EH (cell line): ENCODE measurements at places on chromosomes 2 and 18.

DNA sequence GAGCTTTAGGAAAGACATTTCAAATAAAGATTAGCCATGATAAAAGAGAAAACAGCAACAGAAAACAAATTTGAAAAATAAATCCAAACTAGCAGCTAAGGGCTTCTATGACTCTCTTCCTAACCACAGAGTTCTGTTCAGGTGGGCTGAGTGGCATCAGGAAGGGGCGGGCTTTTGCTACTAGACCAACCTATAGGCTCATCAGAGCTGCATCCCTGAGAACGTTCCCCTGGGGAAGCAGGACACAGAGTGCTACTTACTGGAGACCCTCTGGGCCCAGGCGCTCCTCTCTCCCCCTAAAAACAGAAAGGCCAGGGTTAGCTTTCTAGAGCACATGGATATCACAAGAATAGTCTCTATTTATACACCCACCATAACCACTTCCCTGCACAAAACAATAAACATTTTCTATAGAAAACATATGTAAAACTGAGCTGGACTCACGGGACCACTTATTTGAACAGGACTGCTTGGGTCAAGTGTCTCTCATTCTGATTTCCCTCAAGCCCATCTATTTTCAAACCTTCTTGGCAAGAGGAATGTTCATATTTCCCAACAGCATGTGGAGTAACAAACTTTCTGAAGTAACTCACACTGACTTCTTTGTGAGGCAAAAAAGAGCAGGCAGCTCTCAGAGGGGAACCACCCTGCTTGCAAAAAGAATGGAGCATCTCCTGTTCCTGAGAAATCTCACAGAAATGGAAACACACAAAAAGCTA, 78.9 kb upstream of the LMAN1 start:
- no peak for DNase-seq

DNA sequence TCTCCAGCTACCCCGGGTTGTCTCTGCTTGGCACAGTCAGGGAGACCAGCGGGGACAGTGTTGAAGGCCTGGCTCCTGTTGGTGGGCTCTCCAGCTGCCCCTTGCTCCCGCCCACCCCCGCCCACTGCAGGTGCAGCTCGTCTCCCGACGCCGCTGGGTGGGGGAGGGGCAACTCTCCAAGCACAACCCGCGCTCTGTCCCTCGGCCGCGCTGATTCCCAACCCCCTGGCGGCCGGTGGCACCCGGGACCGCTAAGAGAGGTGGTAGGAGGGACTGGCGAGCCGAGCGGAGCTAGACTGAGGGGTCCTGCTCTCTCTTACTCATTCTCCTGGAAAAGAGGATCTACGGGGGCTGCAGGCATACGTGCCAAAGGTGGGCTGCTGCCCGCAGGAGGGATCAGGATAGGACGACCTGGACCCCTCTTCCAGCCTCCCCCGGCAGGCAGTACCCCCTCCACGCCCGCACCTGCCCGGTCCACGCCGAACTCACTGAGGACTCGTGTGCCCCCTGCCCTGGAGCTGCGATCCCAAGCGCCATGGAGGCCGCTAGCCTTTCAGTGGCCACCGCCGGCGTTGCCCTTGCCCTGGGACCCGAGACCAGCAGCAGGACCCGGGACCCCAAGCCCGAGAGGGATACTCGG, 44.5 kb downstream of the DDX18 start:
- no peak for DNase-seq

GRCh38 chr18:26547646-26548414, 523 bp downstream of the KCTD1 start:
- DNase-seq: peak; percentile 79

GRCh38 chr18:36378205-36378604, 80.7 kb downstream of the FHOD3 start:
- DNase-seq: peak; percentile 50

GRCh38 chr18:22020127-22020866, 149.1 kb upstream of the GATA6 start:
- no peak for DNase-seq

GRCh38 chr2:182208421-182208820, 218.4 kb downstream of the PDE1A start:
- DNase-seq: no peak

DNA sequence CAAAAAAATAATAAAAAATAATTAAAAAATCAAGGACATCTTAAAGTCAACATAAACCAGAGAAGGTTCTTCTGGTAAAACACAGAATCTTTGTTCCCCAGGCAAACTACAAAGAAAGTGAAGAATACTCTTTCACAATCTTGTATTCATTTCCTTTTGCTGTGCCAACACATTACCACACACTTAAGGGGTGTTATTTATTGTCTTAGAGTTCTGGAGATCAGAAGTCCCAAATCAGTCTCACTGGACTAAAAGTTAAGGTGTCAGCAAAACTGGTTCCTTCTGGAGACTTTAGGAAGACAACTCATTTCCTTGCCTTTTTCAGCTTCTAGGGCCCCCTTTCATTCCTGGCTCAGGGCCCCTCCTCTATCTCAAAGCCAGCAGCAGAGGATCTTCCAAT, 12.2 kb upstream of the CAB39 start:
- DNase-seq: no peak

GRCh38 chr2:19643117-19643518, 258.7 kb downstream of the TTC32 start:
- DNase-seq: no peak

DNA sequence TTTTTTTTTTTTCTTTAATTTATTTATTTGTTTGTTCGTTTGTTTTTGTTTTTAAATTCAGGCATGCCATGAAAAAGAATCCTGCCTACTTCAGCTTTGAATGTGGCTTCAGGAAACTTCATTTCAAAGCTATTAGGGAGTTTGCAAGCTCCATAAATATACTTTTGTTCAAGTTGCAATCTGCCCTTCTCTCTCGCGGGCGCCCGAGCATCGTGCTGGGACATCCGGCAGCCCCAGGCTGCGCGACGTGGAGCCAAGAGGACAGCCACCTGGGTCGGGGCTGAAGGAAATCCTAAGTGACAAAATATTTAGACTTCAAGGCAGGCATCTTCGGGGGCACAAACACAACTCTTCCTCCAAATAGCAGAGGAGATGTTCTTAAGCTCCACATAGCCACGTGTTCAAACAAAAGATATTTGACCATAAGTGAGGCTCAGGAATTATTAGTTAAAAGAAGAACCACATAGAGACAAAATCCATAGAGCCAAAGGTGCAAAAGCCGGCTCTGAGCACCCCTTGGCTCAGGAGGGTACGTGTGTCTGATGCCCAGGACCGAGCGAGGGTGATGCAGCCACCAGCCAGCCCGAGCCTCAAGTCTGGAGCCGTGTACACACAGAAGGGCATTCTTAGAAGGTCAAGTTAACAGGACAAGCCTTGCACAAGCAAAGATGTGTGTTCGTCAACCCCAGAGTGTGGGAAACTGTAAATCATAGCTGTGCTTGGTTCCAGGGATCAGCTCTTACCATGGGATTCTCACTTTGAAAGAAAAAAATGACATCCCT, 256.5 kb upstream of the SALL3 start:
- no peak for DNase-seq

- DNase-seq: peak; percentile 21
These were observed 8.0 kb upstream of the CYB5A start for GRCh38 chr18:74299746-74300145.

- DNase-seq: no peak
These were observed 95.4 kb upstream of the BCL2L11 start for GRCh38 chr2:111025288-111025687.

DNA sequence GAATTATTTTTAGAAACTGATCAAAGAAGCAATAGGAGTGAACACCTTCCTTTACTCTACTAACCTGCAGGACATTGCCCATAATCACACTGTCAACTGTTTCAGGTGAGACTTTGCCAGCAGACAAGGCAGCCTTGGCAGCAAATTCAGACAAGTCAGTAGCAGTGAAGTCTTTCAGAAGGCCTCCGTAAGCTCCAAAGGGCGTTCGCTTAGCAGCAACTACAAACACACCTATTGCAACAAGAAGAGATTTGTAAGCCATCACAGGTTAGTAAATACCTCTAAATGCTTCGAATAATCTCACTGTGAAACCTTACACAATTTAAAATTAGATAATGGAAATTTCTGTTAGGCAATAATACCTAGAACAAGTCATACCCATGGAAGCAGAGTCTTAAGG, 10.7 kb downstream of the ACAA2 start:
- DNase-seq: no peak

DNA sequence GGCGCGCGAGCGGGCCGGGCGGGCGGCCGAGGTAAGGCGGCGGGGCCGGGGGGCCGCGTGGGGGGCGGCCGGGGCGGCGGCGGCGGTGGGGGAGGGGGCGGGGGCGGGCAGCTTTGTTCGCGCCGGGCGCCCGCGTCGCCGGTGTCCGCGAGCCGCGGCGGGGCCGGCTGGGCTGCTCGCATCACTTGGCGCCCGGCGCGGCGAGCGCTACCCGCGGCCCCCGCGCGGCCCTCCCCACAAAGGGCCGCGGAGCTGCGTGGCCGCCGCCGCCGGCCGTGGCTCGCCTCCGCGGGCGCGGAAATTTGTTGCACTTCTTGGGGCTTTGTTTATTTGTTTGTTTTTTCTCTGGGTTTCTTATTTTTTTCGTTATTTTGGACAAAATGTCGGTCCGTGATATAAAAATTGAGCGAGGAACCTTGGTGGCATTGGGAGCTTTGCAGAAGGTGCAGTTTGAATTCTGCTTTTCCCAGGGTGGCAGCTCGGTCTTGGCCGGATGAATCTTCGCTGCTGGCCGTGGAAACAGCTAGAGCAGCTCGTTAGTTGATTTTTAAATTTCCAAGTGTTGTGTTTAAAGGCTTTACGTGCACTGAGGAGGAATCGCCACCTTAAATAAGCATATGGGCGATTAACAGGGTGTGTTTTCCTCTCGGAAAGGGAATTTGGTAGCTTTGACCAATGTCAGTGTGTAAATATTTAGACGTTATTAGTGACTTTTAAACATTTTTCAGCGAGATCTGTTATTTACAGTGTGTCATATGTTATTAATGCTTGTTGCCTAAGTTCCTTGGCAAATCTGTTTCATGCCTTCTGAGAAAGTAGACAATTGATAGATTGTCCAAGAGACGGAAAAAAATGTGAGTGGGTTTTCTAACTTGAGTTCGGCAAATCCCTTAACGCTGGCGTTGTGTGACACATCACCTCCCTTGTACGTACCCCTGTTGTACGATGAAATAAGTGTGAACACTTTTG, 822 bp downstream of the UBE2E3 start:
- DNase-seq: peak; percentile 41
